ENCODE measurements at places on chromosomes 1 and 21.

DNA sequence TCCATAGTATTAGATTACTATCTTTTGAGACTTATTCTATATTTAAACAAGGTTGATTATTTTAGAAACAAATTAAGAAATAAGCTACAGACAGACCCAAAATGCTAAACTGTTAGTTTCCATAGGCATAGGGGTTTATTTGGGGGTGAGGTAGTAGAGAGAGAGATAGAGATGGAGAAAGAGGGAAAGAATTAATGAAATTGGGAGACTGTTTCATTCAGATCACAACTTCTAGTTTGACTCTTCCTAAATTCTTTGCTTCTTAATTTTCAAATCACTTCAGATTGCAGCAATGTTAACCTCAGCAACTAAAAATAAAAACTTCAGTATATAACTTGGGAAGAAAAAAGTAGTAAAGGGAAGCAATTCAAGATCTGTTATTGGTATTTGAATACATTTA lies 3.4 kb downstream of the JUN start:
- DNase-seq = no peak

GRCh38 chr1:53135735-53136114 lies 6.7 kb downstream of the SLC1A7 start:
- no peak for DNase-seq

DNA sequence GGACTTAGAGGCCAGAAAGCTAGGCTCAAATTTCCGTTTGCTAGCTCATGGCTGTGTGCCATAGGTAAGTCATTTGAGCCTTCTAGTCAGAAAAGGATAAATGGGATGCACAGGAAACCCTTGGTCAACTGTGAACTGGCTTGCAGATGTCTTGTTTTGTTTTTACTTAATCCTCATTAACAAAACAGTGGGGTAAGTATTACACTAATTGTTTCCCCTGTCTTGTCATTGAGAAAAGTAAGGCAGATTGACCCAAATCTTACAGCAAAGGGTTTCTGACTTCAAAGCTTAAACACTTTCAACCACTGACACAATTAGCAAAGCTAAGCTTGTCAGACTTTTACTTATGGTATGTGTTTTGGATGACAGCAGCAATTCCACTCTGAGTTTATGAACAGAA lies 291.3 kb downstream of the NTNG1 start:
- DNase-seq = no peak

GRCh38 chr1:205947024-205947423 lies 3.8 kb upstream of the SLC26A9 start:
- DNase-seq = no peak

- DNase-seq = no peak
These were observed 166.8 kb downstream of the ZNF281 start for GRCh38 chr1:200243042-200243437.

DNA sequence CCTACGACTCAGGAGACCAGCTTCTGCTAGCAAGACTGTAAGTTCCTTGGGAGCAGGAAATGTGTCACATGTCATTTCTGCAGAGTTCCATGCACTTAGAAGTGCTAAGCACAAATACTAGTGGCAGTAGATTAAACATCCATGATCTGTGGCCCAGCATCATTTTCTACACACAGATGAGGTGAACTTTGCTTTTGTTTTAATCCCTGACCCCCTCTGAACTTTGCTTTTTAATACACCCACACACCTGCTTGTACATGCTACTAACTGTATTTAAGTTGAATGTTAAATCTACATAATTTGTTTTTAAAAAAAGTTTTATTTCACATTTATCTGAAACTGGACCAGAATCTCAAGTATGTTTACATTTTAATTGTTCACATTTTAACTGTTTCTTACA lies 24.5 kb downstream of the SLC35D1 start:
- DNase-seq = no peak

GRCh38 chr1:68085752-68086151 lies 35.3 kb upstream of the DIRAS3 start:
- DNase-seq = no peak

GRCh38 chr21:35720208-35720731 lies 340.1 kb downstream of the SETD4 start:
- DNase-seq = no peak

DNA sequence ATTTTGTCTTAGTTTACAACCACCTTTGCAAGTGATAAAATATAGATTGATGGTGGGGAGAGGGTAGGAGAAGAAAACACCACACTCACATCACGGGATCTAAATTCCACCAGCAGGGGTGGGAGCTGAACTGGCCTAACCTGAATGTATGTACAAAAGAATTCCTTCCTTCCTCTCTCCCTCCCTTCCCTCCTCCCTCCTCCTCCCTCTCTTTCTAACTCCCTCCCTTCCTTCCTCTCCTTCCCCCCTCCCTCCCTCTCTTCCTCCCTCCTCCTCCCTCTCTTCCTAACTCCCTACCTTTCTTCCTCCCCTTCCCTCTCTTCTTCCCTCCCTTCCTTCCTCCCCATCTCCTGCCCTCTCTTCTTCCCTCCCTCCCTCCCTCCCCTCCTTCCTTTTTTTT lies 40.2 kb downstream of the HIVEP3 start:
- DNase-seq = no peak

DNA sequence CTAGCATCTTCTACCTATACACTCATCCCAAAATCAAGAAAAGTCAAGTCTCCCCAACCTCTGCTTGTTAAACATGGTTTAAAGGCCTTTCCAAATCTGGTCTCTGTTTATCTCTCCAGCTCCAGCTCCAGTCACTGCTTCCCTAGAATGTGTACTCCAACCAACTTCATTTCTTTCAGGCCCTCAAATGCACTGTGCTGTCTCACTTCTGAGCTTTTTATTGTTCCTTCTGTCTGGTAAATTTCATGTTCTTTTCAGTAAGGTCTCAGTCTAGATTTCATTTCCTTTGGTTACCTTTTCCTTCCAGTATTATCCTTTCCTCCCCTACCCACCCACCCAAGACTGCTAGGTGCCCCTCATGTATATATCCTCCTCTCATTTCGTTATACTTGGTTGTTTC lies 3.7 kb downstream of the COL24A1 start:
- DNase-seq = no peak

- DNase-seq = no peak
These were observed 30.6 kb downstream of the FAM78B start for GRCh38 chr1:166136222-166136621.

DNA sequence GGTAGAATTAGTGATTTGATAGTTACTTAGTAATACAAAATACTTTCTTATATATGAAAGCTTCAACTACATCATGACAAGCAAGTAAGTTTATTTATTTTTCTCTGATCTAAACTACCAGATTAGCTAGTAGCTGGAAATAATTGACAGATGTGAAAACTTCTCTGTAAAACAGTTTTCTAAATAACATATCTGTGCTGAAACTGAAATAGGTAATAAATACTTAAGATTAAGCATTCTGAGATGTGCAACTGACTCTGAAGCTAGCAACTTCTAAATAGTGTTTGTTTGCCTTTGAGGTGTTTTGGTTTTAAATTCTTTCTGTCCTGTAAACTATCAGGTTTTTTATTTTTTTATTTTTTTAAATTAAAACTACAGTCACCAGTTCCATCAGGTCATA lies 18.5 kb upstream of the LHX8 start:
- DNase-seq = no peak

DNA sequence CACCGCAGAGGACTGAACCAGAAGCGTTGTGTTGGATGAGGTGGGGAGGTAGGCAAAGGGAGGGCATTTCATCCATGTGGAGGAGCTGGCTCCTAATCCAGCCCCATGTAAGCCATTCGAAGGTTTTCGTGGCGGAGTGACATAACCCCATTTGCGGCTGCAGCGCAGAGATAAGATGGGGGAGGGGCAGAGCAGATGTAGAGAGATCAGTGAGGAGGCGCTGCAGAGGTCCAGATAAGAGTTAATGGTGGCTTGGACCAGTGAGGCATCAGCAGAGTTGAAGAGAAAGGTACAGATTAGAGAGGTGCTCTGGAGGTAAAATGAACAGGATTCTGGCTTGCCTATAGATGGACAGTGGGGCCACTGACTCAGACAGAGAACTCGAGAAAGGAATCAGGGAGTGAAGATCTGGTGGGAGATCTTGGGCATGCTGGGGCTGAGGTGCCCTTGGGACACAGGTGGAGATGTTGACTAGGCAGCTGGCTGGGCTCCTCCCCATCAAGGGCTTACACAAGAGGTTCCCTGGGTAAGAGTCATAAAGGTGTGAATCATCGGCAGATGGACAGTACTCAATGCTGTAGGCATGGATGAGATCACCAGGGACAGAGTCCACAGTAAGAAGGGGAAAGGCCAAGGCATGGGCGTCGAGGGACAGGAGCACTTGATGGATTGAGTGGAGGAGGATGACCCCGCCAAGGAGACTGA lies 7.8 kb upstream of the PTPRF start:
- DNase-seq = peak; percentile 54

- DNase-seq = no peak
These were observed 13.8 kb downstream of the S100A7A start for GRCh38 chr1:153430166-153430553.

- no peak for DNase-seq
These were observed 40.2 kb downstream of the TOMM20 start for GRCh38 chr1:235088430-235088829.

GRCh38 chr21:42343963-42344510 lies 6.8 kb downstream of the TFF2 start:
- DNase-seq = no peak

- DNase-seq = peak; percentile 15
These were observed 36.3 kb downstream of the PDPN start for GRCh38 chr1:13619909-13620308.

GRCh38 chr1:235917267-235917811 lies 50.6 kb upstream of the LYST start:
- peak; percentile 99 for DNase-seq

GRCh38 chr1:151514366-151514765 lies 3.2 kb downstream of the CGN start:
- no peak for DNase-seq

All from skeletal muscle cell (primary cell).